Stimulated activated CD4-positive, alpha-beta T cell treated with anti-CD3 and anti-CD28 coated beads, TNF-alpha, amount 100 ng/mL, for 24 hours (primary cell): ENCODE measurements at places on chromosomes 7 and 10.

- no peak for DNase-seq
Measured at GRCh38 chr10:130062201-130062600, 48.4 kb downstream of the C10orf143 start.

- no peak for DNase-seq
Measured at GRCh38 chr10:11597470-11597869, 14.0 kb downstream of the USP6NL start.

DNA sequence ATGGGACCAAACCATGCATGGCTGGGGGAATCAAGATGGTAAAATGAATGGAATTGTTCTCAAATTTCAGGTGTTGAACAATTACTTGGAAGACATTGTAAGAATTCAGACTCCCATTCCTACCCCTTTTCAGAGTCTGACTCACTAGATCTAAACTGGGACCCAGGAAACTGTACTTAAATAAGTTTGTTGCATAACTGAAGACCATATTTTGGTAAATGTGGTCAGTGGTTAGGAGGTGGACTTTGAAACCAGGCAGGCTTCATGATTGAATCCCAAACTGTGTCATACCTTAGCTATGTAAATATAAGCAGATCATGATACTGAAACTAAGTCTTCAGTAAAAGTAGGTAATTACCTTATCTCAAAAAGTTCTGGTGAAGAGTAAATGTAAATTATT is 41.7 kb downstream of the ZWINT start:
- DNase-seq, result no peak

DNA sequence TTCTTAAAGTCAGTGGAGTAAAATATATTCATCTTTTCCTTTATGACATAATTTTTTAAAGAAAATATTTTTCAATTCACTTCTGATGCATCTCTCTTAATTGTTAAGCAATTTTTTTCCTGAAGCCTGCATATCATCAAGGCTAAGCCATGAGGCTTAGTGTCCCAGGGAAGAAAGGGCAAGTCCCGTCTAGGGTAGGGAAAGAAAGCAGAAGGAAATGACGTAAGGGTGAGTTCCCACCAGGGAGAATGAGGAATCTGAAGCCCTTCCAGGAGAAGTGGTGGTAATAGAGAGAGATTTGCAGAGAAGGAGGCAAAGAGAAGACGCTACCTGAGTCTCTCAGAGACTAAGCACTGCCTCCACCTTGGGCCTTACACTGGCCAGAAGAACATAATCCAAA is 96.8 kb upstream of the NFE2L3 start:
- no peak for DNase-seq

DNA sequence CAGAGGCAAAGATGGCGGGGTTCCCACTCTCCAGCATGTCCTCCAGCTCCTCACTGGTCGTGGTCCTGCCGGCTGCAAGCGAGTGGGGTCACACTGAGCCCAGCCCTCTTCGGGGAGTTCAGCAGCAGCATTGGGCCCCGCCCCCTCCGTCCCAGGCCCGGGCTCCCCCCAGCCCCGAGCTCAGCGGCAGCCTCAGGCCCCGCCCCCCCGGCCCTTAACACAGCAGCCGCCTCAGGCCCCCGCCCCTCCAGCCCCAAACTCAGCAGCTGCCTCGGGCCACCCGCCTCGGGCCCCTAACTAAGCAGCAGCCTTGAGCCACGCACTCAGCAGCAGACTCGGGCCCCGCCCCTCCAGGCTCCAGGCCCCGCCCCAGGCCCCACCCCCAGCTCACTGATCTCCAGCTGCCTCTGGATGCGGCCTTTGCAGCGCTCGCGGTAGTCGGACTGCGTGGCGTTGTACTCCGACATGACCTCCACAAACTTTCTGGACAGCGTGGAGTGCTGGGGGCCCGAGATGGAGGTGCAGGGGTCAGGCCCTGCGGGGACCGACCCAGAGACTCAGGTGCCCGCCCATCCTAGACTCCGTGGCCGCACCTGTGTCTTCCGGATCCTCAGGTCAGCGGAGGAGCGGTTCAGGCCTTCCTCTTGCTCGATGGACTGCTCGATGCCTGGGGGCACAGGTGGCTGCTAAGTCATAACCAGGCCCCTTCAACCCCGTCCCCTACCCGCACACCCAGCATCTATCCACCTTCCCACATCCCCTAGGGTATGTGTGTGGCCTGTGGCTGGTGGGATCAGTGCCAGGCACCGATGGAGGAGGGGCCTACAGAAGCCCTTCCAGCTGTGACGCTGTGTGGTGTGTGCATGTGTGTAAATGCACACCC is 15.5 kb downstream of the STX1A start:
- DNase-seq, result no peak

- no peak for DNase-seq
Measured at GRCh38 chr10:117819304-117819703, 227.4 kb downstream of the RAB11FIP2 start.

DNA sequence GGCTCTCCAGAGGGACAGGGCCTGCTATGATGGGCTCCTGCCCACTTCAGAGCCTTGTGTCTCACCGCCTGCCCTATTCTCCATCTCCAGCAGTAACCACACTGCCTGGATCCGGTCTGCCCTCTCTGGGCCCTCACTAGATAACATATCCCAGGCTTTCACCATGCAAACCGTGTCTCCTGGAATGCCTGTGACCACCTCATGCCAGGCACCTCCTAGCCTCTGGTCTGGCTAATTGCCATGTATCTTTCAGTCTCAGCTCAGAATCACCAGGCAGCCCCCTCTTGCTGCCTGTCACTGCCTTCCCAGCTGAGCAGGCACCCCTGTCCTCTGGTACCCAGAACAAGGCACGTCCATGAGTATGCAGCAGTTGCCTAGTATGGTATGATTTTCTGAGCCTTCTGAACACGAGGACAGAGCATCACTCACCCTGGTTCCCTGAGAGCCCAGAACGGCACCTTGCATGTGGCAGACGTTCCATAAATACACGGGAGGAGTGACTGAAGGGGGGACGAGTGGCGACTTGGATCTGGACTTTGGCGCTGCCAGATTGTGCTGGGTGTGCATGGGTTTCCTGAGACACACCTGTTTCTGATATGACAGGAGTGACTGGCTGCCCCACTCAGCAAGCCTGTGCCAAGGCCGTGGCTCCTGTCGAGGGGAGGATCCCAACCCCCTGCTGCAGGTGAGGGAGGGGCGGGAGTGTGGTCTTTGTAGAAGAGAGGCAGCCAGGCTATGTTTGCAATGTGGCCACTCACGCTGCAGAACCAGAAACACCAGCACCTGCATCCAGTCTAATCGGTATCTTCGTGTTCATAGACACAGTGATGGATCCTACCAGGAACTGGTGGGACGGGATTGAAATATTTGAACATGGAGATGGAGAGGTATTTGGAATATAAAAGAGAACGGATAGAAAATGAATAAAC is 95.2 kb downstream of the VOPP1 start:
- DNase-seq, result no peak

DNA sequence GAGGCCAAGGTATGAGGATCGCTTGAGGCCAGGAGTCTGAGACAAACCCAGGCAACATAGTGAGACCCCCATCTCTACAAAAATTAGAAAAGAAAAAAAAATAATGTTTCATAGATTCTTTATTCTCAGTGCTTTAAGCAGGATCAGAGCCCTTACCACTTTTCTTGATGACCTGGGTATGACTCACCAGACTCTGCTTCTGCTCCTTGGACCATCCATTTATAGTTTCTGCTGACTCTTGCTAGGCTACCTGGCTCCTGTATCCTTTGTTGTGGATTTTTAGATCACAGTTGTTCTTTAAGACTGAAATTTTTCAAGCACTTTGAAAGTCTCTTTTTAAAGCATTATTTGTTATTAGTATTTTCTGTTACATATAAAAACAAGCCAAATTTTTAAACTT is 411.1 kb downstream of the GFRA1 start:
- no peak for DNase-seq

DNA sequence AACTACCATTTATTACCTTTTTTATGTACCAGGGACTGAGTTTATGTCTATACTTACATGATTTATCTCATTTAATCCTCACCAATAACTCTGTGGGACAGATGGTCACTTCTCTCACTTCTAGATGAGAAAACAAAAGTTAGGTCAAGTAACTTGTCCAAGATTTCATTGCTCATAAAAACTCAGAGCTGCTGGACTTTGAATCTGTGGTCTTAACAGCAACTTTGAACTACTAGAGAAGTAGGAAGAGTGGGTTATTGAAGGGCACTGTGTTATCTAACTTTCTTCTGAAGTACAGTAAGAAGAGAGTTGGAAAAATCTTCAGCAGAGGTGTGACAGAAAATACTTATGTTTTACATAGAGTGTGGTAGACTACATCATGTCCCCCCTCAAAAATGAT is 214.2 kb upstream of the BMPER start:
- DNase-seq, result no peak
